Activated T-helper 2 cell treated with anti-CD3 and anti-CD28 coated beads, Interferon-gamma antibody, Interleukin-2, Interleukin-4, amounts not matched to agents 10 μg/mL and 5 μg/mL and 100 μg/mL, durations not matched to agents 14 hours and 24 hours and 36 hours (primary cell): ENCODE measurements at places on chromosomes 4 and X.

DNA sequence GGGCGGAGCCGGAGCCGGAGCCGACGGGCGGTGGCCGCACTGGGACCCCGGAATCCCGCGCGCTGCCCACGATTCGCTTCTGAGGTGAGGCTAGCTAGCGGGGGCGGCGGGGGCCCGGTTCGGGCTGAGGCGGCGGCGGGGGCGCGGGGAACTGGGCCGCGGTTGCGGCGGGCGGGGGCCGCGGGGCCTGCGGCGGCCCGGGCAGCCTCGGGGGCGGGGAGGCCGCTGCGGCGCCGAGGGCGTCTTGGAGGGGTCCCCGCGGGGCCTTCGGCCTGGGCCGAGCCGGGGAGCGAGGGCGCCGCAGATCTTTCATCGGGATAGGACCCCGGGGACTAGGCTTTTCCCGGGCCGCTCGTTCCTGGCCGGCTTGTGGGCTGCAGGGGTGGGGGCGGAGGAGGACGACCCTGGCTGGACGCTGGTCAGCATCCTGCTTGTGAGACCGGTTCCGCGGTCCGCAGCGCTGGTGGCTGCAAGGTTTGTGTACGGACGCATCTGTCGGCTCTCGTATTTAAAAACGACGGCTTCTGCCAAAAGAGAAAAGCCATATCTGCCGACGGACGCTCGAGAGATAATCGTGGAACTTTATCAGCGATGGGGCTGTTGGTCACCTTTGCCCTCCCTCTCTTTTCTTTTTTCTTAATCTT, 419 bp downstream of the ADD1 start:
- DNase-seq, result no peak

- no peak for DNase-seq
Measured at GRCh38 chr4:99506781-99507180, 4.0 kb upstream of the C4orf17 start.

GRCh38 chr4:152310257-152310656, 225.6 kb downstream of the FBXW7 start:
- no peak for DNase-seq

- no peak for DNase-seq
Measured at GRCh38 chr4:174559894-174560293, 37.6 kb upstream of the HPGD start.

DNA sequence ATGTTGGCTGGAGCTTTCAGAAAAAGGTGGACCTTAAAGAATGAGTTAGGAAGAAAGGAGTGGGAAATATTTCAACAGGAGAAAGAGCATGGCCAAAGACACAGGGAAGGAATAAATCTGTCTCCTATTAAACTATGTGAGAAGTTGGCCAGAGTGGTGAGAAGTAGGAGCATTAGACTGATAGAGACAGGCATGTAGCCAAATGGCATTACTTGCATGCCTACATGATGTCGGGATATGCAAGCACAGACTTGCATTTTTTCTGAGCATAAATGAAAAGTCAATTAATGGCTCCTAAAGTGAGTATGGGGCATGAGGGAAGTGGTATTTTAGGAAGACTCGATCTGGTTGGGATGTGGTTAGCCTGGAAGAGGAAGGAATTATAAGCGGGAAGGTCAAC, 279.6 kb upstream of the PITX2 start:
- no peak for DNase-seq

- no peak for DNase-seq
Measured at GRCh38 chr4:172141025-172141424, 327.8 kb downstream of the GALNTL6 start.

GRCh38 chrX:139204571-139204897, 326.0 kb upstream of the F9 start:
- DNase-seq, result no peak

DNA sequence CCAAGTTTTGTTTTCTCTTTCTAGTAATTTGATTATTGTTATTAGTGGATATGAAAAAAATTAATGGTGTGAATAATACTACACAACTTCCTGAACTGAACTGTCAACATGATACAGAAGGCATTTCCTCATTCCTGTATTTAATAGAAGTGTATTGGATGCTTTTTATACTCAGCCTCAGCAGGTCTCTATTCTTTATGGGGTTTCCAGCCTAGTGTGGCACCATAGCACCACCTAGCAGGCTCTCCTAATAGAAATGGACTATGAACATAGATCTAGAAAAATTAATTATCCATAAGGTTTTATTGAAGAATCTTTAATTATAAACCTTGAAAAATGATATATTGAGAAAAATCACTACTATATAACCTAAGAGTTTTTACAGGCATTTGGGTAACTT, 52.4 kb downstream of the GLRB start:
- no peak for DNase-seq

GRCh38 chr4:152118819-152119553, 358.2 kb upstream of the GATB start:
- no peak for DNase-seq

DNA sequence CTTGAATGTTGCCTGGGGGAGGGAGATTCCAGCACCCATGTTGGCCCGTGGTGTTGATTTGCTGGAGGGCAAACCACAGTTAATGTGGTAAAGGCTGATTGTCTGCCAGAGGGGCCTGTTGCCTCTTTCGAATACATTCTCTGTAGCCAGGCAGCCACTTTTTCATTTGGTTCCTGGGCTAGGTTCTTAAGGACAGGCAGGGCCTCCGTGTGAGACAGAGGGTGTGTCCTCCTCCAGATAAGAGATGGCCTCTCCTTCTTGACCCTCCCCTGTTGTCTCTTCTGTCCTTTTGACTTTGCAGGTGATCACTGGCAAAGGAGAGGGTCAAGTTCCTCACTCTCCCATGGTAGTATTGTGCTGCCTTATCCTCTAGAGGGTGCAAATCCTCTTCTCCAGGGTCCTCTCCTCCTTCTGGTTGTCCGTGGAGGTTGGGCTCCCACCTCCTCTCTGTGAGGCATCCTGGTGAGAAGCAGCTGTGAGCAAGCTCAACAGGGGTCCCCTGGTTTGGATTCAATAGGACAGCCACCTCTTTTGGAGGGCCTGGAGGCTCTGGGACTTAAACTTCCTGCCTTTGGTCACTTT, 44.9 kb downstream of the ZNF182 start:
- DNase-seq, result no peak

DNA sequence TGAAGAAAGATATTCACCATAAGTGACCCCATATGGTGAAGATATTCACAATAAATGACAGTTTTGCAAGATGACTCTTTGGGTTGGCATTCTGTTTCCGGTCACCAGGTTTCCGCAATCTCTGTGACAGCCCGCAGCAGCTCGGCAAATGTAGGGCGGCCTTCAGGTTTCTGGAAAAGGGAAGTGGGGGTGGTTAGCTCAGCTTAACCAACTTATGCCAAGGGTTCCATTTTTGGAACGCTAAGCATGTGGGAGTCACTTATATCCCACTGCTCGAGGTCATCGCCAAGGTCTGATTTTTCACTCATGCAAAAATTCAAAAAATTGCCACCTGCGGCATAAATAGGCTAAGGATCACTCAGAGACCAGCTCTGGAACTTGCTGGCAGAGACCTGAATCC, 51.0 kb downstream of the NIPAL1 start:
- DNase-seq, result no peak

GRCh38 chr4:105587841-105588240, 35.4 kb downstream of the ARHGEF38 start:
- DNase-seq, result no peak

DNA sequence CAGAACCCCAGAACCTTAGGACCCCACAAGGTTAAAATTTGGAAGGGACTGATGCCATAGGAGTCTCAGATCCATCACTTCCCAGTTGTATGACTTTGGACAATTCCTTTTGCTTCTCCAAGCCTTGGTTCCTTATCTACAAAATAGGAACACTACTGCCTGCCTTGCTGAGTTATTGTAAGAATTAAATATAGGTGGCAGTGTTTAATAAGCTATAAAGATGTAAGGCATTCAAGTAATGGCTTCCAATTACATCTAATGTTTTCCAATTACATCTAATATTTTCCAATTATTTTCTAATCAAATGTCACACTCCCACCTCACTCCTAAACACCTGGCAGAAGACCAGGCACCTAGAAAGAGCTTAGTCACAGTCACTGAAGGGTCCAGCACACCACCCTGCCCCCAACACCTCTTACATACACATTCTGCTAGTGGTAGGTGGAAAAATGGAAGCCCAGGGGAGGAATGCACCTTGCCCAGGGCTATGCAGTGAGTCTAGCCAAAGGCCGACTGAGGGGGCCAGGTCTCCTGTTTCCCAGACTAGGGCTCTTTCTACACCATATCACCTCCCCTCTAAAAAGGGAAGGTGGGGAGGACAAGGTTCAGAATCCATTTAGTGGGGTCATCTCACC, 24.5 kb upstream of the KDM5C start:
- DNase-seq, result no peak

DNA sequence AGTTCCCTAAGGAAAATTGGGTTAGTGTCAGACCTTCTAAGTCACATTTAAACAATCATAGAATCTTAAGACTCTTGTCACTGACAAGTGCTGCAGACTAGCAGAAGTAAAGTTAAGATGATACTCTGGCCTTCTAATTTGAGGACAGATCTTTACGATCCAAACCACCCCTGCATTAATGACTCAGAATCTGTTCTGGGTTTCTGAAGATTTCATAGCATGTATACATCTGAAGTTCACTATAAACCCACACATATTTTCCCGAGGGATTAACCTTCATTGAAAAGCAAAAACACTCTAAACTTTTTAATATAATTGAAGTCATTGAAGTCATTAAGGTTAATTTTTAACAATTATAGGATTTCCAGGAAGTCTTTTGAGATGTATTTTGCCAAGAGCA, 674.3 kb downstream of the IQCM start:
- no peak for DNase-seq

- DNase-seq, result no peak
Measured at GRCh38 chrX:137896123-137896522, 330.2 kb downstream of the ZIC3 start.

DNA sequence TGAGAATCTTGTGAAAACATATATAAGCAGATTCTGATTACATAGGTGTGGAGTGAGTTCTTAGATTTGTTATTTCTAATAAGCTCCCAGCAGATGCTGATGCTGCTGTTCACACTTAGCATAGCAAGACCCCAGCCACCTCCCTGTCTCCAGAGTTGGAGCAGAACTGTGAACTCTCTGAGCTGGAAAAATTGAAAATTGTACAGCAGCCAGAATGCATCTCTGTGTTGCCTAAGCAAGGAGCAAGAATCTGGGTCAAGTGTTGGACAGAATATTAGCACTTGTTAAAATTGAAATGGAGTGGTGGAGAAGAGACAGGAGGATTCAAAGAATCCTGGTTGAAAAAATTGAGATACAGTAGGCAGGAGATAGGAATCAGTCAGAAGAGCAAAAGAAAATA, 146.6 kb upstream of the FAM47C start:
- DNase-seq, result no peak

DNA sequence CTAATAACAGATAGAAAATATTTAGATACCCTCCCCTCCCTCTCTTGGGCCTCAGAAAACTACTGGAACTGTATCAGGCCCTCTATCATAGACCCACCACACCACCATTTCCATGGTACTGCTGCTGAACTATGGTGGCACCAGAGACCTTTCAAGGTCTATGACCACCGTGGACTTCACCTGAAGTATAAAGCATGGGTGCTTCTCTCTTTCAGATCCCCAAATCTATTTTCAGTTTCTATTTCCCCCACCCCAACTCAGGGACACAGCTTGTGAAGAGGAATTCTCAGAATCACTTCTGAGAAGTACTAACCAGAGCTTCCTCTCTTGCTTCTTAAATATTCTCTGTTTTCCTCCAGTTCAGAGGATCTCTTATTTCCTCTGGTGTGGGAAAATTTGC, 840.8 kb upstream of the HTR2C start:
- DNase-seq, result no peak

DNA sequence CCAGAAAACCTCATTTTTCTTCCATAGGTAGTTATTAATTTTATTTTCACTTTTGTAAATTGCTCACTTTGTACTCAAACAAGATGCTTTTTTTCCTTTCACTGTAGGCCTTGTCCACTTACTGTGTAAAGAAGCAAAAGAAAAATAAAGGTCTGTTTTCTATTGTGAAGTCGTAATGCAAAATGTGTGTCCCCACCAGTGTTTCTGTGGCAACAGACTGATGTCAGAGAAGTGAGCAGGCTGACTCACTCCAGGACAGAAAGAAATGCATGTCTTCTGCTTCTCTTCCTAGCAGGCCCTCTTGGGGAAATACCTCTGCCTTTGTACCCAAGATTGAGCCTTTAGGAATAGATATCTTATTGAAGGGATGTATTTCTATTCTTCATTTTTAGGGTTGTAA, 30.3 kb downstream of the INPP4B start:
- DNase-seq, result no peak

- DNase-seq, result no peak
Measured at GRCh38 chr4:131459430-131460101, 1689.5 kb upstream of the PCDH10 start.

DNA sequence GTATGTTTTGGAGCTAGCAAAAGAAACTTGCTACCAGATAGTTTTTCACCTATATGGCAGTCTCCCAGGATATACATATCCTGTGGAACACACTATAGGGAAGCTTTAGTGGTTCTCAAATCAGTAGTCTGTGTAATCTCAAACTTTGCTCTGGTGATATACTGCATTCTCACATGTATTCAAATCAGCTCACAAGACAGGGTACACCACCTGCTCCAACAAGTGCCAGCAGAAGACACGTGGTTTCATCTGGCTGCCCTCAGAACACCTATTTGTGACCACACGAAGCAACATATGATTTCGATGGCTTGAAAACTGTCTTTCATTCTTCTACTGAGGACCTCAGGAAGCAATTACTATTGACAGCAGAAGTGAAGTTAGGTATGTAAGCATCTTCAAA, 37.7 kb downstream of the BCLAF3 start:
- DNase-seq, result no peak

DNA sequence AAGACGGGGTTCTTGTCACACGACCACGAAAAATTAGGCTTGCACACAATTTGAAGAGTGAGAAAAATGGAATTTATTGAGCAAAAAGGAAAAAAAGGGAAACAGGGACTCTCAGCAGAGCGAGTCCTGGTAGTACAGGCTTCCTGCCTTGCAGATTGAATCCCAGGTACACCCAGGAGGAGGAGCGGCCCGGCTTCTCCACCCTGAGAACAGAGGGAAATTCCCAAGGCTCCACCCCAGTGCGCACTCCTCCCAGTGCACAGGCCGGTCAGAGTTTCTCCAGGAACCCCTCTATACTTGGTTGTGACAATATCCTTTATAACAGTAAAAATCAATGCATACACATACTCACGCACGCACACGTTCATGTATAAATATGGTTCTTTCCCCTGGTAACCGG, 22.0 kb downstream of the SLC4A4 start:
- no peak for DNase-seq

DNA sequence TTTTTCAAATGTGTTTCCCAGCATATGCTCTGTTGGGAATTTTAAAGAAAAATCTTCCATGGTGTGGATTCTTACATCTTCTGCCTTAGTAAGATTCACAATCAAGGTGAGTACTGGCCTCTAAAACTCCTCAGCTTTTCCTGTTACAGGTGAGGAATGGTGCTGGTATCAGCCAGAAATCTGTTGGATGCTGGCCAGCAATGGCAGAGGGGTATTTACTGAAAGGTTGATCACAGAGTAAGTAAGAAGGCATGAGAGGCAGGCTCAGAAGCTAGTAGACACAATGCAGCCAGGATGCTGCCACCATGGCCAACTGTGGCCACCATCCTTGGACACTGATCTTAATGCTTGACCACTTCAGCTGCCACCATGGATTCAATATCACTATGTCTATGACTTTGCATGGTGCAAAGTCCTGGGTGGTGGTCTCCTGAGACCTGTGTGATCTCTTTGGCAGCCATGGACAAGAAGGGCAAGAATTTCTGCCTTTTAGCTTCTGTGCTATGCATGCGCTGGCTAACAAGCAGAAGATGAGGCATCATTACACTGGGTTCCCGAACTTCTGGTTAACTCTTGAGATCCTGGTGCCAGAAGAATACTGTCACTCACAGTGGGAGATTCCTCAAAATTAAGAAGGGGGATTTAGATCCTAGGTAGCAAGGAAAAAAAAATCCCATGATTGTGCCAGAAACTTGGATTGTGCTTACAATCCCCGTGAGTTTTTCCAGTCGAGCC, 60.2 kb downstream of the CHRNA9 start:
- DNase-seq, result no peak
